ENCODE measurements at places on chromosomes 16 and 17. TPM values are rescaled to one million over a fixed set of nuclear protein-coding genes. Genes with fewer than 3 reads are reported as not detected.

DNA sequence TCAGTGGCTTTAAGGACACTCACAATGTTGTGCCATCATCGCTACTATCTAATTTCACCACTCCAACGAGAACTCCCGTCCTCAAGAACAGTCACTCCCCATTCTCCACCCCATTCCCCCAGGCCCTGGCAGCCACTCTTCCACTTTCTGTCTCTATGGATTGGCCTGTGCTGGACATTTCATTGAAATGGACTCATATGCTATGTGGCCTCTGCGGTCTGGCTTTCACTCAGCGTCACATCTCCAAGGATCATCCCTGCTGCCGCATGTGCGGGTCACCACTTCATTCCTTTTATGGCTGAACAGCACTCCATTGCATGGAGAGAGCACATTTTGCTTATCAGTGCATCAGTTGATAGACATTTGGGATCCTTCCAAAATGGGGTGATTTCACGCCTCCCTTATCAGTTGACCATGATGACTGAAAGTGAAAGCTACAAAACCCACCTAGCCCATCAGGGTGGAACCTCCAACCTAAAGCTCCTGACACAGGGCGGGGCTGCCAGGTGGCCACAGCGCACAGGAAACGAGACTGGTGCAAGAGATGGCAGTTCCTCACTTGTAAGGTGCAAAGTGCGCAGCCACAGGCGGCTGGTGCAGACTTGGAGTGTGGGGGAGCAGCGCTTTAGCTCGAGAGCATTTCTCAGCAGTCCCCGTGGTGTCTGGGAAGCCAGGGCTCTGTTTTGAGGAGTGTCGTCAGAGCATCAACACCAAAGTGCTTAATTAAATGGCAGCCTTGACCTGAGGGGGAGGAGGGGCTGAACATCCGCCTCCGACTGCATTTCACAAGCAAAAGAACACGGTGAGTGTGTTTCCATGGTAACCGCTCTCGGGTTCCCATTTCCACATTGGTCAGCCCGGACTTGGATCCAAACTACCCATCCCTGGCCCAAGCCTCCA, 23.8 kb downstream of the COTL1 start:
- DNase-seq = no peak

GRCh38 chr16:54986409-54986808, 55.7 kb downstream of the IRX5 start:
- DNase-seq = no peak

Gene HSF5
- polyA plus RNA-seq = 0.04 TPM

Gene MMP2
- polyA plus RNA-seq = 440 TPM

Gene ARL4D
- 8.5 TPM for polyA plus RNA-seq

Measured in forelimb muscle (tissue), 1 donor.